ENCODE measurements at places on chromosomes 1 and 21.

- no peak for DNase-seq
Measured at GRCh38 chr1:37478890-37479254, 4.5 kb downstream of the ZC3H12A start.

- no peak for DNase-seq
Measured at GRCh38 chr1:87119541-87120140, 205.2 kb downstream of the HS2ST1 start.

- DNase-seq = no peak
Measured at GRCh38 chr1:97348599-97349265, 572.1 kb downstream of the DPYD start.

DNA sequence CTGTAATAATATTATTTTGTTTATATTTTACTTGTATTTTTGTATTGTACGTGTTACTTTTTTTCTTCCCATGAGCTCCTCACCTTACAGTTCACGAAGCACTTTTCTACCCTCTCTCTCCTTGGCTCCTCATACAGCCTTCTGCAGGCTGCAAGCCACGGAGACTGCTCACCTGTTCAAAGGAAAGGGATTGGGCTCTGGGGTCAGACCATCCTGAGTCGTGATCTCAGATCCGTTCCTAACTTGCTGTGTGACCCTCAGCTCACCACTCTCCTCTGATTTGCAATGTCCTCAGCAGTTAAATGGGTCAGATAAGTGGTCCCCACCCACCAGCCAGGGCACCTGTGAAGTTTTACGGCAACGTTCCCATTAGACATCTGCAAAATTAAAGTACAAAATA, 54.1 kb downstream of the VWA5B1 start:
- no peak for DNase-seq

GRCh38 chr1:154466206-154466605, 35.8 kb upstream of the TDRD10 start:
- no peak for DNase-seq

- DNase-seq = no peak
Measured at GRCh38 chr1:24656046-24656445, 12.9 kb downstream of the SRRM1 start.

DNA sequence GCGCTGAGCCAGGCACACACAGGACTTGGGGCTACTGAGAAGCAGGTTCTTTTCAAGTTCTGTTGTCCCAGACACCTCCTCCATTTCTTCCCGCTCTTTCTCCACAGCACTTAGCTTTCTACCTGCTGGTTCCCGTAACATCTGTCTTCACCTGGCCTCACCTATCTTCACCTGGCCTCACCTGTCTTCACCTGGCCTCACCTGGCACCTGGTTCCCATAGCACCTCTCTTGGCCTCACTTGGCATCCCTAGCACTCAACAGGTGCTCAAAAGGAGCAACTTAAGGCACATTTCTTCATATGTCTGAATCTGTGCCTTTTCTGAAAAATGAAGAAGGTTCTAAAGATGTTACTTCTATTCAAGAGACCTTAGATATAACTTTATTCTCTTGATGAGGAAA, 10.4 kb downstream of the KCNK1 start:
- no peak for DNase-seq

GRCh38 chr1:14681182-14681581, 82.7 kb downstream of the KAZN start:
- DNase-seq = no peak

DNA sequence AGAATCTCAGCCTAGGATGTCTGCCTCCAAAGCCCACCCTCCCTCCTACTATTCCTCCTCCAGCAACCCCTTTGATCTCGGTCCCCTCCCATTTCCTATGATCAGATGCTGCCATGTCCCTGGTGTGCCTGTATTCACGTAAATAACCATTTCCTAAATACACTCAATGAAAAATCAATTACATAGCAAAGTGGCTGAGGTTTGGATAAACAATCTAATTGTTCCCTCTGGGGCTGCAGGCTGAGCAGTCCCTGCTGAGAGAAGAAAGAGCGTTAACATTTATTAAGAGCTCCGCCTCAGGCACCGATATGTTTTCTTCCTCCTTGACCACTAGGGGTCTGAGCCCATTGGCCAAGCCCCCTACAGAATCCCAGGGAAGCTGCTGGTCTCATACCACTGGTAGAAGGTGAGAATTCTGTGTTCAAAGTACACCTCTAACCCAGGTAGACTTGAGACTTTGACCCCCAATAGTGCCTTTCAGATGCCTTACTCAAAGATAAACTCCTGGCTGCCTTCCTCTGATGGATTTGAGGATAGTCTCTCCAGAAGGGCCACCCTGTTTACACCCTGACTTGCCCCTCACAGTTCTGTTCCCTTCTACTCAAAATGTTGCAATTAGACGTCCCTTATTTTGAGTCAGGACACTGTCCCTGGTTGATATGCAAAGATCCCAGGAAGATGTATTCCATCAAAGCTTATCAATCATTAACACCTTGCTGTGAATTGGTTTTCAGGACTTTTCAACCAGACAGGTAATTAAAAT, 33.9 kb upstream of the CAMK1G start:
- DNase-seq = no peak

- no peak for DNase-seq
Measured at GRCh38 chr1:75727571-75727970, 3.1 kb downstream of the ACADM start.

- no peak for DNase-seq
Measured at GRCh38 chr1:33740040-33740744, 123.7 kb upstream of the HMGB4 start.

GRCh38 chr1:179810367-179810715, 67.2 kb downstream of the FAM163A start:
- no peak for DNase-seq
